ENCODE measurements at places on chromosomes 6 and 20. TPM values are rescaled to one million over a fixed set of nuclear protein-coding genes. Genes with fewer than 3 reads are reported as not detected.

DNA sequence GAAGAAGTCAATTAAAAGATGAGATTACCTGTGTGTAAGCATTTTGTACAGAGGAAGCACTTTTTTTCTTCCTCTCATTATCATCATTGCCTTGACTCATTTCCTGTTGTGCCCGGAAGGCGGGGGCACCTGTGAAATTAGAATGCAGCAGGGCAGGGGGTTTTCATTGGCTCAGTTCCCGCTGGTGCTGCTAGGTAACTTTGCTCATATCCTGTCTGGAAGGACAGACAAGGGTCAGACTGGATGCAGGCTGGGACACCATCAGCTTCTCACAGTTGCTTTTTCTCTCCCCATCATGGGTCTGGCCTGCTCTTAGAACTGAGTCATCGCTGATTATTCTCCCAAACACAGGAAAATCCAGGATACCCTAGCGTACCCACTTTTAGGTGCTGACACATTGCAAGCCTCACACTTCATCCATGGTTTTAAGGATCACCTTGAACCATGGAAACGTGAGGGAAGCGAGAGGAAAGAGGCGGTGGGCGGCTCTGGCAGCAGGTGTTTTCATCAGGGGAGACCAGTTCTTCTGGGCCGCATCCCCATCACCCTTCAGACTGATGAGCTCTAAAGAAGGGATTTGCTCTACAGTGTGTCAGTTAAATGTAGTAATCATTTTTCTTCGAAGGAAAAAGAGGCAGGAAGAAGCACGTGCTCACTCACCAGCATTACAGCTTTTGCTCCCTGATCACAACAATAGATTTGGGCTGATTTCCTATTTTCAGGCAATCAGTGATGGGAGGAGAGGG, 195.7 kb upstream of the SASH1 start:
- no peak for DNase-seq

The LINC00237 gene
- total RNA-seq: not detected

DNA sequence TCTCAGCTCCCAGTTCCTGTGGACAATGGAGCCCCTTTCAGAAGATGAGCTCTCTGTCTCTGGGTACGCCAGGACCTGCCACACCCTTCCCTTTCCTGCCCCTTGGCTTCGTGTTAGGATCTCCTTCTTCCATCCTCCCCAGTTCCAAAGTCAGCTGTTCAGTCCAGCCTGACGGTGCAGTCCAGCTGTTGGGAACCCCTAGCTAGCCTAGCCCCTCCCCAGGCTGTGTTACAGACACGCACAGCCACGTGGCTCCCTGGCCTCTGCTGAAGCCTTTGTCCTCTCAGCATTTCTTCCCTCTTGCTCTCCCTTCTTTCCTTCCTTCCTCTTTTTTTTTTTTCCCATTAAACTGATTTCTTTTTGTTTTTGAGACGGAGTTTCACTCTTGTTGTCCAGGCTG, 12.4 kb upstream of the TFAP2C start:
- no peak for DNase-seq

DNA sequence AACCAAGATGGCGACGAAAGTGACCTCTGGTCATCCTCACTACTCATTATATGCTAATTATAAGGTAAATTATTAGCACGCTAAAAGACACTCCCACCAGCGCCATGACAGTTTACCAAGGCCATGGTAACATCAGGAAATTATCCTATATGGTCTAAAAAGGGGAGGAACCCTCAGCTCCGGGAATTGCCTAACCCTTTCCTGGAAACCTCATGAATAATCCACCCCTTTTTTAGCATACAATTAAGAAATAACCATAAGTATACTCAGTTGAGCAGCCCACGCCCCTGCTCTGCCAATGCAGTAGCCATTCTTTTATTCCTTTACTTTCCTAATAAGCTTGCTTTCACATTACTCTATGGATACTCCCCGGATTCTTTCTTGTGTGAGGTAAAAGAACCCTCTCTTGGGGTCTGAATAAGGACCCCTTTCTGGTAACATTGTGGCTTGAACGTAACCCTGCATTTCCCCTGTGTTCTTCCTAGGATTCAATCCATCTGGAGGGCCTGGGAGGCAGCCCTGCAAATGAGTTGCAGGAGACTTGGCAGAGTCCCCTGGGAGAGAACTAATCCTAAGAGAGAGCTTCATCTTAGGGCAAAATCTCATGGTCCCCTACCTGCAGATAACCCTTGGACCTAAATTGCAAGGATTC, 225.6 kb upstream of the JARID2 start:
- no peak for DNase-seq

The POLR1H gene
- 18.5 TPM for total RNA-seq
